ENCODE measurements at places on chromosomes 12 and 14. TPM values are rescaled to one million over a fixed set of nuclear protein-coding genes. Genes with fewer than 3 reads are reported as not detected.

- peak overlapping the region; percentile 79 for H3K27ac ChIP-seq
- peaks cover 23% of the 10 kb centered on the region for H3K4me1 ChIP-seq
- no peak overlapping the region for H3K4me3 ChIP-seq
- no peaks in the 10 kb centered on the region for H3K27me3 ChIP-seq
- peak; percentile 85 for DNase-seq
These were observed 59.2 kb downstream of the AACS start for GRCh38 chr12:125124320-125124966.

DNA sequence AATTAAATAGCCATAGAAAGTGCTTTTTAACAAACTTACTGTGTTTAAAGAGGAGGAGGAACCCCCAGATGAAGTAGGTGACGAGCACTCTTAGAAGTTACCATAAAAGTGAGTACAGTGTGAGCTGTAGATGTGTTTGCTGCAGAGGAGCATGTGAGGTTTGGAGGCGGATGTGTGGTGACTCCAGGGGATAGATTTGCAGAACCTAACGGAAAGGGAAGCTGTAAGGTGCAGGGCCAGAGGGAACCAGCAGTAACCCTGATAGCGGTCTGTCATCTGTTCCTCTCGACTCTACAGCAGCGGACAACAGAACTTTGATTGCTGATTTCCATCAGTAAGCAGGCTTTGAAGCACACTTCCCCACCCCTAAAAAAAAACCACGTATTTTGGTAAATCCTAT is 5.2 kb downstream of the CALM1 start:
- H3K27ac ChIP-seq = no peak overlapping the region
- no peaks in the 10 kb centered on the region for H3K27me3 ChIP-seq
- DNase-seq = no peak
- H3K4me1 ChIP-seq = peaks cover 18% of the 10 kb centered on the region

- no peak overlapping the region for H3K4me3 ChIP-seq
- H3K36me3 ChIP-seq = no peaks in the 10 kb centered on the region
- no peak for DNase-seq
- H3K27ac ChIP-seq = no peak overlapping the region
- peaks cover 19% of the 10 kb centered on the region for H3K4me1 ChIP-seq
These were observed 37.8 kb downstream of the SPRING1 start for GRCh38 chr12:116700066-116700465.

The PTPN6 gene
- total RNA-seq = 22.5 TPM

DNA sequence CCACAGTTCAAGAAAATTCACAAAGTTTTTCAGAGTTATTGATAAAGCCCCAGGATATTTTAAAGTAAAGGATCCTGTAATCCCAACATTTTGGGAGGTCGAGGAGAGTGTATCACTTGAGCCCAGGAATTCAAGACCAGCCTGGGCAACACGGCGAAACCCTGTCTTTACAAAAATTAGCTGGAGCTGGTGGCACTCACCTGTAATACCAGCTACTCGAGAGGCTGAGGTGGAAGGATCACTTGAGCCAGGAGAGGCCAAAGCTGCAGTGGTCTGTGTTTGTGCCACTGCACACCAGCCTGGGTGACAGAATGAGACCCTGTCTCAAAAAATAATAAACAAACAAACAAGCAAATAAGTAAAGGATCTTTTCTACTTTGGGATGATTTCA is 39.5 kb upstream of the LRRK2 start:
- H3K27me3 ChIP-seq = no peaks in the 10 kb centered on the region
- H3K27ac ChIP-seq = no peak overlapping the region
- H3K4me3 ChIP-seq = no peak overlapping the region
- DNase-seq = no peak
- H3K36me3 ChIP-seq = no peaks in the 10 kb centered on the region
- no peaks in the 10 kb centered on the region for H3K4me1 ChIP-seq

- DNase-seq = no peak
- H3K27me3 ChIP-seq = no peaks in the 10 kb centered on the region
- H3K27ac ChIP-seq = no peak overlapping the region
- peaks cover 20% of the 10 kb centered on the region for H3K36me3 ChIP-seq
- H3K4me3 ChIP-seq = no peak overlapping the region
These were observed 2.9 kb downstream of the RBM23 start for GRCh38 chr14:22915886-22916521.

- H3K4me1 ChIP-seq = peaks cover 20% of the 10 kb centered on the region
- no peak overlapping the region for H3K4me3 ChIP-seq
- no peaks in the 10 kb centered on the region for H3K36me3 ChIP-seq
- H3K27ac ChIP-seq = peak overlapping the region; percentile 64
These were observed 179.7 kb downstream of the RAD51B start for GRCh38 chr14:67999290-67999689.

The CLEC2A gene
- total RNA-seq = not detected

The ANP32D gene
- not detected for total RNA-seq

The NOS1 gene
- 0.11 TPM for total RNA-seq

GRCh38 chr12:54033106-54033979 is 493 bp downstream of the HOXC5 start:
- peak overlapping the region; percentile 70 for H3K4me3 ChIP-seq
- no peak overlapping the region for H3K27ac ChIP-seq
- H3K36me3 ChIP-seq = no peaks in the 10 kb centered on the region
- peak; percentile 64 for DNase-seq
- peaks cover 18% of the 10 kb centered on the region for H3K4me1 ChIP-seq

DNA sequence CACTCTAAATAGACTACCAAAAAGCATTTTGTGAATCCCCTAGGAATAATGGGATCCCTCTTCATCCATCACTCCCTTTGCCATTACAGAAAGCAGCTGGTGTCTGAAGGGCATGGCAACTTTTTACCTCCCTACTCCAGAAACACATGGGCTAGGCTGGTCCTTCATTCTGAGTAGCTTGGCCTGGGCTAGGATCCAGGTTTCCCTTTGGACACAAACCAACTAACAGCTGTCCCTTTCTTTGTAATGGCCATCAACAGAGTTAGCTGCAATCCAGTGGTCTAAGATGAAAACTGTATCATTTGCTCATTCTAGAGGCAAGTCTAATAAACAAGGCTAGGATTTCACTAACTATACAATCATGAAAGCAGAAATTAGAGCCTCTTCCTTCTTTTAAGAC is 7.4 kb downstream of the GRIN2B start:
- H3K4me3 ChIP-seq = no peak overlapping the region
- H3K27ac ChIP-seq = no peak overlapping the region
- H3K27me3 ChIP-seq = peaks cover 44% of the 10 kb centered on the region
- no peaks in the 10 kb centered on the region for H3K4me1 ChIP-seq

The POLE2 gene
- 38.6 TPM for total RNA-seq

DNA sequence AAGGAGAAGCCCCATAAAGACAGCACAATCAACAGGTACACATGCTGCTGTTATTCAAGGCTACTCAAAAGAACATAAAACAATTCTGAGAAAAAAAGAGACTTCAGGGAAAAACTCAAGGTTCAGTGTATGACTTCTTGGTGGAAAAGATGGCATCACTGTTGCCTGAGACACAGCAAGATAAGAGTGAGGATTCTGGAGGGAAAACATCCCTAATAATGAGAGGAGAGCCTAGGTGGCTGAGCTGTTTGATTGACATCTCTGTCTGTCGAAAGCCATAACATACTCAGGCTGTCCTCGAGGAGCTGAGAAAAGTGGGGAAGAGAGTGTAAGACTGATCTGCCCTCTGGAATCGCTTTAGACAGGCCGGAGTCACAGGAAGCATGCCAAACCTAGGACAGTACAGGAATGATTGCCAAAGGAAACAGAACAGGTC is 193.4 kb upstream of the AMIGO2 start:
- H3K27me3 ChIP-seq = no peaks in the 10 kb centered on the region
- H3K27ac ChIP-seq = peak overlapping the region; percentile 97
- peaks cover 80% of the 10 kb centered on the region for H3K4me1 ChIP-seq

- no peak for DNase-seq
- H3K27me3 ChIP-seq = no peaks in the 10 kb centered on the region
- no peak overlapping the region for H3K4me3 ChIP-seq
- H3K4me1 ChIP-seq = peaks cover 9% of the 10 kb centered on the region
These were observed 225.3 kb upstream of the ATP2B1 start for GRCh38 chr12:89933911-89934310.

- no peak overlapping the region for H3K4me3 ChIP-seq
- no peak overlapping the region for H3K27ac ChIP-seq
- no peaks in the 10 kb centered on the region for H3K27me3 ChIP-seq
- H3K36me3 ChIP-seq = no peaks in the 10 kb centered on the region
- H3K4me1 ChIP-seq = peaks cover 5% of the 10 kb centered on the region
These were observed 5.8 kb upstream of the LRP10 start for GRCh38 chr14:22865424-22866405.

DNA sequence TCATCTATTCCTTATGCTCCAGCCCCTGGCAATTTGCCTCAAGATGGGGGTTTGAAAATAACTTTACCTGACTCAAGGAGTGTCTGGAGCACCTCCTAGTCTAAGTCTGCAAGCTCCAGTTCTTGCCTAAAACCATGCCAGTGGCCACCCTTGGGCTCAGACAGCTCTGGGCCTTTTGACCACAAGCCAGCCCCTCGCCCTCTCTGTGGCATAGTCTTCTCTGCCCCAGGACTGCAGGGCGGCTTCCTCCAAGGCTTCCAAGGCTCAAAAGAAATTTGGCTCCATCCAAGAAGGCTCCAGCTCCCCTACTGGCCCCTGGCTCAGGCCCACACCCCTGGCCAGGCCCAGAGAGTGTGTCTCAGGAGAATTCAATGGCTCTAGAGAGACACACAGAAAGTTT is 14.8 kb downstream of the ACVRL1 start:
- DNase-seq = no peak
- H3K27me3 ChIP-seq = no peaks in the 10 kb centered on the region
- no peak overlapping the region for H3K4me3 ChIP-seq
- H3K4me1 ChIP-seq = peaks cover 5% of the 10 kb centered on the region
- no peak overlapping the region for H3K27ac ChIP-seq

GRCh38 chr14:89616852-89617341 is 199.9 kb upstream of the FOXN3 start:
- H3K27me3 ChIP-seq = no peaks in the 10 kb centered on the region
- H3K36me3 ChIP-seq = no peaks in the 10 kb centered on the region
- H3K4me1 ChIP-seq = 0 out of 2 replicates have a peak, but pooled peaks cover 4% of the 10 kb centered on the region
- no peak overlapping the region for H3K27ac ChIP-seq

The TPPP2 gene
- total RNA-seq = not detected

DNA sequence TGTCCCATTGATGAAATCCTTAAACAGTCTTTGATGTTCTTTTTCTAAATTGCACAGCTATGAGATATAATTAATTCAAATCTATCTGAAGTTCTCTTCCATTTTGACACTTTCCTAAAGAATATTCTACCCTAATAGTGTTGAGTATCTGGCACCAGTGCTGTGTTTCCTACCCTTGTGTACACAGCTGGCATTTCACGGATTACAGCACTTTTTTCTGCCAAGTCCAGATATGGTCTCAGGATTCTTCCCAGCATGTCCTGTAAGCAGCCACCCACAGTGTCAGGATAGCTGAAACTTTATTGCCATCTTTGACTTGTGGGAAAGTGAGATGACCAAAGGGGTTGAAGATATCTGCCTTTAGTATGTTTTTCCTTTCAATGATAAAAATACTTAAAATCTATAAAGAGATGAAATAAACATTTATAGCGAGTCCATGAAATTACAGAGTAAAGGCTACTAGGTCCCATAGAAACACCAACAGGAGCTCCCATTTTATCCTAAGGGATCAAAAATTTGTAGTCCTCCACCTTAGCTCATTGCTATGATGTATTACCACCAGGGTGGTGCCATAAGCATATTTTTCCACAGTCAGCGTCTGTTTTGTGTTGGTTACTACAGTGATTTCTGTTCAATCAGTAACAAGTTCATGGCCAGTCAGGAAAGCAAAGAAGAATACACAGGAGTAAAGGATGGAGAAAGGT is 96.7 kb downstream of the TRHDE start:
- H3K27ac ChIP-seq = no peak overlapping the region
- DNase-seq = no peak
- no peak overlapping the region for H3K4me3 ChIP-seq
- no peaks in the 10 kb centered on the region for H3K27me3 ChIP-seq
- H3K4me1 ChIP-seq = no peaks in the 10 kb centered on the region
- no peaks in the 10 kb centered on the region for H3K36me3 ChIP-seq

- peaks cover 31% of the 10 kb centered on the region for H3K27me3 ChIP-seq
- H3K36me3 ChIP-seq = no peaks in the 10 kb centered on the region
- DNase-seq = no peak
- H3K4me3 ChIP-seq = no peak overlapping the region
- H3K4me1 ChIP-seq = no peaks in the 10 kb centered on the region
These were observed 342.6 kb upstream of the CCDC196 start for GRCh38 chr14:66143387-66144112.

DNA sequence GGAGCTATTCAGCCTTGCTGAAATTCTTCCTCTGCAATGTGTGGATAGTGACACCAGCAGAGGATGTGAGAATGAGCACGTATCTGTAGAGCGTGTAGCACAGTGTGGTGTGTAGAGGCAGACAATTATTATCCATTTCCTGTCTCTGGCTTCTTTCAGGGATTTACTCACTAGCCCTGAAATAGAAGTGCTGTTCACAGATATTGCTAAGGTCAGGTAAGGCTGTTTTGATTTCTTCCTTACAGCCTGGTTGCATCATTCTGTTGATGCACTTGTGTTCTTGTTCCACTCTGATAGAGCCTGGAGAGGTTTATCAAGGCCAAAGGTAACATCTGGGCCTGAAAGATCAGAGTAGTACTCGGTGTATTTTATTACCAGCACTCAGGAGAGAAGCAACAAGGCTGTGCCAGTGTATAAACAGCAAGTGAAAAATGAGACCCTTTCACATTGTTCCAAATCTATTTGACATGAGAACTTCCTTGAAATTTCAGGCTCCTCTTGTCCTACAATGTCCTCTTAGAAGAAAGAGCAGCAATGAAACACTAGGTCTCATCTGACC is 16.7 kb downstream of the ARG2 start:
- DNase-seq = no peak
- H3K27ac ChIP-seq = no peak overlapping the region
- no peaks in the 10 kb centered on the region for H3K4me1 ChIP-seq
- no peak overlapping the region for H3K4me3 ChIP-seq

DNA sequence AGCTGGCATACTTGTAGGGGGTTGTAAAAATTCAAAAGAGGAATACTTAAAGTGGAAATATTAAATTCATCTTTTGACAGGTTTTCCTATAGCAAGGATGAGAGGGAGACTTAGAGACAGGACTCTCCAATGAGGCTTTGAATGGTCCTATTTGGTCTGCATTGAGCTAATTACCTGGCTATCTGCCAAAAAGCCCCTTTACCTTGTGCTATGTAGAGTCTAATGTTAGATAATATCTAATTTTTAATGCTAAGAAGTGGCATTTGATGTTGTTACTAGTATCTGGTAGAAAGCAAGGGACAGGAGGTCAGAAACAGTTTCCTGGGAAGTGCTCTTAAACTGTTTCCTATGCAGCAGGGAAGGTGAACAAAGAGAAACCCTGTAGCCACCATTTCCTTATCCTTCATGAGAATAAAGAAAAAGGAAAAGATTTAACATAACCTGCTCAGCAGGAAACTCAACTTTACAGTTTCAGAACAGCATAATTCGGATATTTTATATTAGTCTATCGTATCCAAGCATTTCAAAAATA is 550.0 kb downstream of the SOX5 start:
- no peak for DNase-seq
- no peak overlapping the region for H3K27ac ChIP-seq
- no peaks in the 10 kb centered on the region for H3K27me3 ChIP-seq
- H3K4me3 ChIP-seq = no peak overlapping the region

The MYF5 gene
- not detected for total RNA-seq

GRCh38 chr14:45298423-45299117 is 45.6 kb upstream of the MIS18BP1 start:
- H3K36me3 ChIP-seq = no peaks in the 10 kb centered on the region
- no peaks in the 10 kb centered on the region for H3K27me3 ChIP-seq
- DNase-seq = no peak
- no peak overlapping the region for H3K4me3 ChIP-seq
- H3K4me1 ChIP-seq = no peaks in the 10 kb centered on the region
- H3K27ac ChIP-seq = no peak overlapping the region

Data from PC-3 (cell line).